ENCODE measurements at places on chromosomes 2 and 18. TPM values are rescaled to one million over a fixed set of nuclear protein-coding genes. Genes with fewer than 3 reads are reported as not detected.
A peak's percentile ranks its signal among the peaks of the same experiment; 100 is the strongest.

The MAB21L4 gene
- total RNA-seq = 2.1 TPM

The GALR1 gene
- total RNA-seq = 0.83 TPM

The ADAM23 gene
- 2.5 TPM for total RNA-seq

The GPC1 gene
- 5.4 TPM for total RNA-seq

The PDCD1 gene
- 2.7 TPM for total RNA-seq

DNA sequence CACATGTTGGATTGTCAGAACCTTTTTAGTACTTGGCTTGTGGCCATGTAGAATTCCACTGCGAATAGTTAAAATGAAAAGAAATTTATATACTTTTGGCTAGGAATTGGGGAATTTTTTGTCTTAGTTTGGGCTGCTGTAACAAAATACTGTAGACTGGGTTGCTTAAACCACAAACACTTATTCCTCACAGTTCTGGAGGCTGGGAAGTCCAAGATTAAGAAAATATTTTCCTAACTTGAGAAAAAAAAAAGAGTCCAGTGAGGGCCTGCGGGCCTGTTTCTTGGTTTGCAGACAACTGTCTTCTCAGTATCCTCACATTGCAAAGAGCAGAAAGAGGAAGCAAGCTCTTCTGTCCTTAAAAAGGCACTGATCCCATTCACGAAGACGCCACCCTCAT, 81.9 kb downstream of the CD226 start:
- DNase-seq = no peak

- DNase-seq = no peak
These were observed 134.7 kb downstream of the TPGS2 start for GRCh38 chr18:36693931-36694620.

DNA sequence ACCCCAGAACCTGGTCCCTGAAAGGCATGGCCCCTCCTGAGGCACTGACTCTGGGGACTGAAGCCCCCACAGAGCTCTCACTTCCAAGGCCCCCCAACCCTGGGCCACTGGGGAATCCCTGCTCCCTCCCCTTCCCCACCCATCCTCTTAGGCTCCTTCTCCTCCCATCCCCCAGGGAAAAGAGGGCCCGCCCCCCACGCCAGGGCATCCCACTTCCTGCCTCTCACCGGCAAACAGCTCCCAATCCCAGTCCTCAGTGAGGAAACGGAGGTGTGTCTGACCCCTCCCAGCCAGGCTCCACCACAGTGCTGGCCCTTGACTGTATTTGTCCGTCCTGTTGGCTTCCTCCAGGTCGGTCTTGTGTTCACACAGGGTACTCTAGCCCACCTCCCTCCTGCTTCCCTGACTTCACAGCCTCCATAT, 35.0 kb upstream of the PTMA start:
- DNase-seq = peak; percentile 87

DNA sequence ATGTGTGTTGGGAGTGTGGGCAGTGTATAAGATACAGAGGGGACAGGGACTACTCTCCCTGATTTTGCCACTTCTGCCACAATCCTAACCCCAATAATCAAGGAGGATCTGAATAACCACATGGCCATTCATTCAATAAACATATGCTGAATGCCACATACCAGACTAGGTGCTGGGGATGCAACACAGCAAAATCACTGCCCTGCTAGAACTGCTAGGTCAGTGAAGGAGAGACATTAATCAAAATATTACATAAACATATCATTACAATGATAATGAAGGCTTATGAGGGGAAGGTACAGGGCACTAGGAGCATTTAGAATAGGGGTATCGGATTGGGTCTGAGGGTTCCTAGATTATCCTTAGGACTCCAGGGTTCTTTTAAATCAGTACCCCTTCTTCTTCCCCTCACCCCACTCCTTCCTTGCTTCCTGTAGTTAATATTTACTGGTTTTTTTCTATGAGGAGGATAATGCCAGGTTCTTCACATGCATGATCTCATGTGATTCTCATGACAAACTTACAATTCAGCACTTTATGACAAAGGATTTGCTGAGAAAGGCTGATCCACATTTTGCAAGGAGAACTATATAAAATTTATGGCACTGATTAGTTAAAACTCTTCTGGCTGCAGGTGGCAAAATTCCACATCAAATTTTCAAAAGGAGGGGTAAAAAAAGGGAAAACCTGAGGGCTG, 56.4 kb upstream of the PCBP1 start:
- DNase-seq = no peak

GRCh38 chr2:46763861-46764260, 151.7 kb downstream of the MCFD2 start:
- no peak for DNase-seq

- DNase-seq = no peak
These were observed 66.0 kb downstream of the NOL10 start for GRCh38 chr2:10623776-10624175.

GRCh38 chr2:179837408-179837807, 24.0 kb downstream of the ZNF385B start:
- DNase-seq = no peak

DNA sequence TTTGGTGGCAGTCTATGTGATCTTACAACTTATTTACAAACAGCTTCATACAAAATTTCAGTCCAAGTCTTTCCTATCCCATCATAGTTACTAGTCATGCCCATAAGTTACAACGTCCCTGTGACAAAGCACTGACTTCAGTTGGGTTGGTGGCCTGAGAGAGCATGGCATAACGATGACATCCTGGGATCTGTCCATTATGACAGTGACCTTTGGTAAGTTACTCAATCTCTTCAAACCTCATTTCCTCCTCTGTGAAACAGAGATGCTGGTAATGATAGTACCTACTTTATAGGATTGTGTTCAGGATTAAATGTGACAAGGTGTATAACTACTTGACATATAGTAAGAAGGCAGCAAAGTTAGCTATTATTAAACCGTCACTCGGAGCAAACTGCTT, 55.4 kb upstream of the ATP5MC3 start:
- no peak for DNase-seq

DNA sequence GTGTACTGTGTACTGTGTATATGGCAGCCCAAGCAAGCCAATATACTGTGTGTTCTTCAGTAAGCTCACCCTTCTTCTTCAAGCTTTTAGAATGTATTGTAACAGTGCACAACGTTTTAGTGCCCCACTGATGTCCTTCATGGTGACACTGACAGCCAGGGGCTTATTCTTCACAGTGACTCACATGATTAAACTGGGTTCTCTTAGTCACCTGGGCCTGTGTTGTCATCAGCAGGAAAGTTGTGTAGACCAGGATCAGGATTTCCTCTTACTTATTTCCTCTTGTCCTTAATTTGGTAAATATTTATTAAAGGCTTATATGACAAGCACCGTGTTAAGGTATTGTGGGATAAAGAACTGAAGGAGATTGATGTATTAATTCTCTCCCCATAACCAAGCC, 67.9 kb upstream of the THOC1 start:
- DNase-seq = no peak

DNA sequence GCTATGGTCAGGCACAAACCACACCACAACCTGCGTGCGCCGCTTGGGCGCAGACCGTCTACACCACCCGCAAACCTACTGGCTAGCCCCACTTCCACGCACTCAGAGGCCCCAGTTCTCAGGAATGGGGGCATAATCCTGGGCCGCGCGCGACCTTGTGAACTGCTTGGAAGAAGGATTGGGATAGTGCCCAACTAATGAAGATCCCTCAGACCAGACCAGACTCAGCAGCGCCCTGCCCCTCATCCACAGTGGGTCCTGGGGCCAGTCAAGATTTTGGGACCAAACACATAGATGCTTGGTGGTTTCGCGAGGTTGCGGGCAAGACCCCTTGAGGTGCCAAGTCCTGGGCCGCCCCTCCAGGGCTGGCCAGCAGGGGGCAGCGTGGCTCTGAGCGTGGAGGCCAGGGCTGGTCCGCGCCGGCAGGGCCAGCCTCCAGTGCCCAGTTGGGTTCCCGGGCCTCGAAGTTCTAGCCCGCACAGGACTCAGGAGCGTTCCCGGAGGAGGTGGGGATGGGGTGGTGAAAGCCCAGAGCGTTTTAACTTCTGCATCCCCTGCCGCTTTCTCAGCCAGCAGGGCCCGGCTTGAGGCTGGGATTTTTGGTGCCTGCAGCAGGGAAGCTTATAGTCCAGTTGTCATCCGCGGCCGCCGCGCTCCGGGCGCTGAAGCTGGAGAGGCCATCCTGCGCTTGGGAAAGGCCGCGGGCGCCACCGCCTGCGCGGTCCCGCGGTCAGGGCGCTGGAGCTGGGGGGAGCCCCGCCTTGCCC, 8.3 kb downstream of the OSR1 start:
- peak; percentile 74 for DNase-seq

- DNase-seq = no peak
These were observed 79.0 kb downstream of the TLK1 start for GRCh38 chr2:171081649-171082111.

DNA sequence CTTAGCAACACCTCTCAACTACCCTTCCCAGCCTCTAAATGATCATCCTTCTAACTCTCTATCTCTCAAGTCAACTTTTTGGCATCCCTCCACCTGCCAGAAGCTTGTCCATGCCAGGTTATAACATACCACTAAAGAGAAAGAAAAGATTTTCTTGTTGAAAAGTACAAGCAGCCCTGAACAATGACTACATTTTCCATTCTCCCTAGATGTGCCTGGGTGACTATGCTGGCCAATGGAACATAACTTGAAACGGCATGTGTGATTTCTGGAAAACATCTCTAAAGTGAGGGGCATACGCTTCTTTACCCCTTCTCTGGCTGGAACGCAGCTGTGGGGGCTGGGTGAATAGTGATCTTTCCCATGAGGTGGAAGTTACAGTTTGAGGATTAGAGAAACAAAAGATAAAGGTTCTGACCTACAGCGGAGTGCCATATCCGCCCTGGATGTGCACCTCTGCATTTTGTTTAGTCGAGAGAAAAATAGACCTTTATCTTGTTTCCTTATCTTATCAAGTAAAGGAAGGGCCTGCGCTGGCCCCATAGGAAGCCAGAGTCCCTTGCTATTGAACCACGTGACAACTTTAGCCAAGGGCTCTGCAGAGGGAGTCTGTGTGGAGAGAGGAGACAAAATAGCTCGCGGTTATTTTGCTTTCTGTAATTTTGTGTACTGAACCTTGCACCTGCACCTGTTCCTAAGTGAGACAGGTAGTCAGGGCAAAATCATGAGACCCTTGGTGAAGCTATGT, 436.8 kb downstream of the TGIF1 start:
- DNase-seq = no peak

- no peak for DNase-seq
These were observed 209.5 kb downstream of the LPIN1 start for GRCh38 chr2:11955884-11956291.

DNA sequence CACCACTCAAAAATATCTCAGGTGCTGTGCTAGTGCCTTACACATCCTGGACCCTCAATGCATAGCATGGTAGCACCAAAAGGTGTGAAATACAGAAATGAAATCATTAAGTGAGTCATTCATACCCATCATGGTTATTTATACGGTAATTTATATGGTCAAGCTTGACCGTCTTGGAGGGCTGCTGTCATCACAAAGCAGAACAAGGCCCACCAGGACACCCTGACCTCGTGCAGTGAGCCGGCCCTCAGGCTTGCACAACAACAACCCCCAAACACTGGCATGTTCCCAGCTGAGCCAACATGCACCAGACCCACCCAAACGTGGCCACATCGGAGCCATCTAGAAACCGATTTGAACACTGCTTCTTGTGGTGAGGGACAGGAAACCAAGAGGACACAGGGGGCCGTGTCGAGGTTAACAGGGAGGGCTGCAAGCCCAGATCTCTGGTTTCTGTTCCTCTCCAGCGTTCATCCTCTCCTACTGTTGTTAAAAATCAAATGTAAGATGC, 378.5 kb upstream of the ID2 start:
- DNase-seq = peak; percentile 92

DNA sequence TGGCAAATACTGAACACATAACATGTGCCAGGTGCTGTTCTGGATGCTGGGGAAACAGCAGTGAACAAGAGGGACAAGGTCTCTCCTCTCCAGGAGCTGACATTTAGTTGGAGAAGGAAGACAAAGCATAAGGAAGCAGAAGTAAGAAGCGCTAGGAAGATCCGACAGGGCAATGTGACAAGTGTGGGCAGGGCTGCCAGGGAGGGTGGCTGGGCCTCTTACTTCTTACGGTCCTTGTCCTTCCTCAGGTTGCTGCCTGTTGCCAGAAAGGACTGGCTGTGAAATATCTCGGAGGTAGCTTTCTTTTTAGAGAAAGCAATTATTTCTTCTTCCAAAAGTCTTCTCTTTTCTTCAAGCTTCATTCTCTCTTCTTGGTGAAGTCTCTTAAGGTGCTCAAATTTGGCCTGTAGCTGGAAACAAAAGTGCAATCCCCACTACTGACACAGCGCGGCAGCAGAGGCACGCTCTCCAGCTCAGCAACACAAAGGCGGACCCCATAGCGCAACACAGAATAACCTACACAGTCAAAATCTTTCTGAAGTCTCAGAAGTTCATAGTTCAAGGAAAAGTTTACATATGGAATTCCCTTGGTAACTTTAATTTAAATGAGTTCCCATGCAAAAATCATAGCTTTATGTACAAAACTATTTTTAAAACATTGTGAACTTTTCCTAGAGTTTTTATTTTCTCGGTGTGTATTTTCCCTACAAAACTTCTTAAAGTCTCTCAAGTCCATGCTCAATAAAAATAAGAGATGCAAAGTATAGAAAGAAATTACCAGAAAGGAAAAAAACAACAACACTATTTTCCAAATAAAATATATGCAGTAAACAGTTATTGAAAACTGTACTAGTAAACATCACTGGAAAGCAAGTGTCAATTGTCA, 67.7 kb downstream of the SEPTIN10 start:
- peak; percentile 75 for DNase-seq

DNA sequence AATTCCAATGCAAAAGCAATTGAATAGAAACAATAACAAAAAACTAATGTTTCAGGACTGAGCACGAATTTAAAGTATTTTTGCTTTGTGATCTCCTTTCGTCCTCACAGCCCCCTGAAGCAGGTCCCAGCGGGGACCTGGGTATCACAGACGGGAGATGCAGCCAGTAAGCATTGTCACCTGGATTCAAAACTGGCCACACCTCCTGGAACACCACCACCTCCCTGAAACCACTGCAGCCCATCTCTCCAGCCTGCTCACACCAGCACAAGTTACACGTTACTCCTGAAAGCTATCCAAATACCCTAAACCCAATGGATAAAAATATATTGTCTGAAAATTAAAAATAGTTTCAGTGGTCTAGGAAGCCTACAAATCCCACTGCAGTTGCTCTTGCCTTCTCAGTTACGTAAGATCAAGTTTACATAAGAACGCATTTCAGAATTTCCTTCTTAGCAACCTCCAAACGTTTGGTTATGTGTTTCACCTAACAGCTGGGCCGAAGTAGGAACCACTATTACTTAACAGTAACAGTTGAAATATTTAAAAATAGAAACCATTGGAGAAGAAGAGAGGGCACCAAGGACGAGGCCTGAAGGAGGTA, 178.0 kb downstream of the HDAC4 start:
- DNase-seq = no peak

DNA sequence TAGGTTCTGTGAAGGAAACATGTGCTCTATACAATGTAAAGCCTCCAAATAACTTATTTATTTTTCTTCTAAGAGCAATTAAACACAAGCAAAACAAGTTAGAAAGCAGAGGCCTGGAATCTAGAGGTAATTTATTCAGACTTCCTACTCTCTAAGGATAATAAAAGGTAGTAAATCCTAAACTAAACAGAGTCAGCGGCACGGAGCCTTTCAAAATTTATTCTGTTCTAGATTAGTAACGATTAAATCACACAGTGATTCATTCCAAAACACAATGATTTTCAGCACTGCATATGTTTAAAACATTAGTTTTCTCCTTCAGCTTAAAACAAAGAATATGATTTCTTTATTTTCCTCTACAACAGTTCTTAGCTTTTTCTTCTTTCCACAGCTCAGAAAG, 160.9 kb downstream of the FBXO15 start:
- no peak for DNase-seq

- no peak for DNase-seq
These were observed 16.3 kb upstream of the MYO3B start for GRCh38 chr2:170161516-170162270.

GRCh38 chr2:150142561-150142960, 344.9 kb downstream of the RND3 start:
- no peak for DNase-seq

Data from Peyer's patch (tissue), 4 donors.